Mesothelial cell of epicardium (in vitro differentiated cells): ENCODE measurements at places on chromosomes 2 and 18. TPM values are rescaled to one million over a fixed set of nuclear protein-coding genes. Genes with fewer than 3 reads are reported as not detected.

Gene SLC16A14
- 9.5 to 10.1 TPM (median 9.7 TPM) in 3 replicates for total RNA-seq

- DNase-seq: no peak
- H3K4me1 ChIP-seq: peaks cover 16% of the 10 kb centered on the region
- no peak overlapping the region for H3K4me3 ChIP-seq
- peaks cover 74% of the 10 kb centered on the region for H3K27me3 ChIP-seq
- H3K36me3 ChIP-seq: no peaks in the 10 kb centered on the region
Measured at GRCh38 chr2:118584877-118585276, 262.6 kb downstream of the EN1 start.

GRCh38 chr2:204632410-204632809, 87.1 kb downstream of the PARD3B start:
- no peak overlapping the region for H3K27ac ChIP-seq
- no peaks in the 10 kb centered on the region for H3K27me3 ChIP-seq
- DNase-seq: no peak
- peaks cover 9% of the 10 kb centered on the region for H3K4me1 ChIP-seq

GRCh38 chr2:216139884-216140283, 30.7 kb downstream of the XRCC5 start:
- H3K27ac ChIP-seq: no peak overlapping the region
- H3K27me3 ChIP-seq: no peaks in the 10 kb centered on the region
- H3K4me3 ChIP-seq: no peak overlapping the region
- peaks cover 39% of the 10 kb centered on the region for H3K36me3 ChIP-seq
- no peaks in the 10 kb centered on the region for H3K4me1 ChIP-seq
- no peak for DNase-seq

- H3K4me1 ChIP-seq: no peaks in the 10 kb centered on the region
- no peak overlapping the region for H3K27ac ChIP-seq
- no peak for DNase-seq
- H3K36me3 ChIP-seq: no peaks in the 10 kb centered on the region
- peaks cover 2% of the 10 kb centered on the region for H3K27me3 ChIP-seq
Measured at GRCh38 chr2:21591926-21592325, 468.2 kb downstream of the TDRD15 start.

- peak overlapping the region; percentile 82 for H3K4me3 ChIP-seq
- H3K4me1 ChIP-seq: peaks cover 46% of the 10 kb centered on the region
- peak overlapping the region; percentile 93 for H3K27ac ChIP-seq
- no peaks in the 10 kb centered on the region for H3K27me3 ChIP-seq
Measured at GRCh38 chr2:173962031-173962430, 3.1 kb downstream of the SP3 start.

DNA sequence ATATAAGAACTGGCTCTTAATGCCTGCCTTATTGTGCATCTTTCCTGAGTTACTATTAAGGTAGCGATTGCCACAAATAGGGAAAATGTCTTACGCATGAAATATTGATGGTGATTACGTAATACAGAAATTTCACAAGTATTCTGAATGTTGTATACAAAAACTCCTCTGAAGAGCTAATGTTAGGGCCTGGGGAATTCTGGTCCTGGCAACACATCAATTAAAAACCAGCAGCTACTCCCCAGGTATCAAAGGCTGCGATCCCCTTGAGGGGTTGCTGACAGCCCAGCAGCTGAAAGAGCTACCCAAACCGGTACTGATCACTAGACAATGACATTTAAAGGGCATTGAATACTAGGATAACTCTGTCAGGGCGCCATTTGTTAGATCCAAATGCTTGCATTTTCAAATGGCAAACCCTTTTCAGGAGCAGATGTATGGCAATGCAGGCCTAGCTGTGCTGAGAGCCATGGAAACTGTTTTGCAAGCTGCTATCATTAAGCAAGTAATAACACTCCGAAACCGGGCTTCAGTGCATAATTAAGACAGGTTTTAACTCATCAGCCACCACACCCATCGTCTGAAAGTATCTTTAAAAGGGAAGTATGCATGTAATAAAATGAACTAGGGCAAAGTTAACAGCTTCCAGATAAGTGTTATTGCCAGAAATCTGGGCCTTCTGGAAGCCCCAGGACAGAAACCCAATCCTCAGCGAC, 78.4 kb downstream of the CLHC1 start:
- H3K4me1 ChIP-seq: peaks cover 40% of the 10 kb centered on the region
- no peaks in the 10 kb centered on the region for H3K36me3 ChIP-seq
- no peak overlapping the region for H3K27ac ChIP-seq
- H3K27me3 ChIP-seq: no peaks in the 10 kb centered on the region
- DNase-seq: no peak

GRCh38 chr2:100983684-100984310, 18.3 kb upstream of the RPL31 start:
- H3K36me3 ChIP-seq: no peaks in the 10 kb centered on the region
- peaks cover 2% of the 10 kb centered on the region for H3K4me1 ChIP-seq
- H3K4me3 ChIP-seq: no peak overlapping the region
- peak overlapping the region; percentile 35 for H3K27ac ChIP-seq
- DNase-seq: no peak
- peaks cover 2% of the 10 kb centered on the region for H3K27me3 ChIP-seq

DNA sequence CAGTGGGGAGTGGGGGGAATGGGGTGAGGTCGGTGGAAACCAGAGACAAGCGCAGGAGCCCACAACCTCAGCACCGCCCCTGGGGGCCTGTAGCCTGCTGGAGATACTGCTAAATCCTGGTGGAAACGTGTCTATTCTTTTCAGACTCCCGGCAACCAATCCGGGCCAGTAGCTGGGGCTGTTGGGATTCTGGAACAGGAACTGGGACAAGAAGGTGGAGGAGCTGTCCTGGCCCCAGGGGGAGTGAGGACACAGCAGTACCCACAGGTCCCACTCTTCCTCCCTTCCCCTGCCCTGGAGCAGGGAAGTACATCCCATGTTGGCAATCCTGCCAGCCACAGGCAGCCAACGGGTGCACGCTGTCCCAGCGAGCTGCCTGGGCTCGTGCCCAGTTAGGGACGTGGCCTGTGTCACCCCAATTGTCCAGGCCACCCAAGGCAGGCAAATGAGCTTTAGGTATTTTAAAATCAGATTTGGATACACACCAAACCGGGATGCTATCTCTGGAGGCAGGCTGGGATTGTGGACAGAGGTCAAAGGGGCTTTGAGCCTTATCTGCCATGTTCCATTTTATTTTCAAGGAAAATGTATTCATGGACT, 51.8 kb downstream of the HS1BP3 start:
- no peaks in the 10 kb centered on the region for H3K36me3 ChIP-seq
- H3K27ac ChIP-seq: no peak overlapping the region
- H3K4me3 ChIP-seq: no peak overlapping the region
- no peaks in the 10 kb centered on the region for H3K27me3 ChIP-seq
- DNase-seq: no peak

- DNase-seq: no peak
- no peak overlapping the region for H3K4me3 ChIP-seq
- peaks cover 3% of the 10 kb centered on the region for H3K36me3 ChIP-seq
- H3K27me3 ChIP-seq: no peaks in the 10 kb centered on the region
- peak overlapping the region; percentile 30 for H3K27ac ChIP-seq
Measured at GRCh38 chr2:60509066-60509465, 44.4 kb downstream of the BCL11A start.

- no peak for DNase-seq
- no peak overlapping the region for H3K4me3 ChIP-seq
- H3K27me3 ChIP-seq: peaks cover 2% of the 10 kb centered on the region
Measured at GRCh38 chr2:9032536-9033255, 29.2 kb upstream of the MBOAT2 start.

DNA sequence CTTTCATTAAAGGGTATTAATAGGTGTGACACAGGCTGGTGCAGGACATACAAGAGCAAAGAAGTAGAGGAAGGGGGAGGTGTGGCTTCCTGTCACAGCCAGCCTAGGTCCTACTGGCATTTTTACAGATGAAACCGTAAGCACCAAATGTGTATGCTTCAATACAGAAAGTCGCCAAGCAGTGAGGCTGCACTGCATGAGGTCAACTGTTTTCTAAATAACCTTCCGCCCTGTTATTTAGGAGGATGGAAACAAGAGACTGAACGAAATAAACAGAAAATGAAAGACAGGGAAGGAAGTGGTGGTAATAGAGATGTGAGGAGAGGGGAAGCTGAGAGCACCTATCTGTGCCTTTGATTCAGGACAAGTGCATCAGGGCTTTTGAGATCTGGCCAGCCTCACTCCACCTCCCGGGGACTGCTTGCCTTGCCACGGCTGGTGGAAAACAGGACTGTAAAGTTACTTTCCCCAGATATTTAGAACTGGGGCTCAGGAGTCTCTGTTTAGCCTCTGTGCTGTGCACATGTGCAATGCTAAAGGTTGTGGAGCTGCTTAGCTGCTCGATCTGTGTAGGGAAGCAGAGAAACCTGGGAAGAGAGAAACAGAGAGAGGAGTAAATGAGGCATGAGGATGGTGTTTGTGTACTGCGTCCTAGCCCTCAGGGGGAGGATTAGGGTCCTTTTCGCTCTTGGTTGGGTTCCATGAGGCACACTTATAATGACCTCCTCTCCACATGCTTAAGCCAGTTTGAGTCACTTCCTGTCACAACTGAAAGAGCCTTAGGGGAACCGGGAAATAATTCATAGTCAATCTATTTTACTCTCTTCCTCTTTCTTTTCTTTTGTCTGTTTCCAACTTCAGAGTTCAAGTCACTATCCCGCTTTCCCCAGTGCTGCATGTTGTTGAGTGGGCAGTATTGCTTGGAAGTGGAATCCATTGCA, 62.3 kb upstream of the BOD1L2 start:
- no peaks in the 10 kb centered on the region for H3K4me1 ChIP-seq
- no peak overlapping the region for H3K27ac ChIP-seq
- H3K4me3 ChIP-seq: no peak overlapping the region
- H3K27me3 ChIP-seq: peaks cover 27% of the 10 kb centered on the region
- DNase-seq: no peak
- H3K36me3 ChIP-seq: no peaks in the 10 kb centered on the region

DNA sequence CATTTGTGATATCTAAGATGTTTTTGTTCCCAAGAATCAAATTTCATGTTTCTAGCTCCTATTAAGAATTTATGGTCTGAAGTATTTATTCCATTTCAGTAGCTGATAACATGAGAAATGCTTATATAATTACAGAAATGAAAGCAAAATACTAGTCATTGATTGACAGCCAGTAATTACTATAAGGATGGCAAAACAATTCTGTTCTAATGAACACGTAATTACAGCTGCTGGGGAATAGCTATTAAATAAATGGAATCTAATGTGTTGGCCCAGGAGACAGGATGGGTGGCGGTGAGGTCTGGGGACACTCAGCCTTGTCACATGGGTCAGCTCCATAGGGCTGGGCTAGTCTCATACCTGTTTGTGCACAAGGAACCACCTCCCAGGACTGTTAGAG, 263.5 kb downstream of the FHOD3 start:
- peaks cover 17% of the 10 kb centered on the region for H3K4me1 ChIP-seq
- no peaks in the 10 kb centered on the region for H3K27me3 ChIP-seq
- H3K36me3 ChIP-seq: peaks cover 4% of the 10 kb centered on the region
- H3K27ac ChIP-seq: no peak overlapping the region
- no peak overlapping the region for H3K4me3 ChIP-seq
- no peak for DNase-seq

DNA sequence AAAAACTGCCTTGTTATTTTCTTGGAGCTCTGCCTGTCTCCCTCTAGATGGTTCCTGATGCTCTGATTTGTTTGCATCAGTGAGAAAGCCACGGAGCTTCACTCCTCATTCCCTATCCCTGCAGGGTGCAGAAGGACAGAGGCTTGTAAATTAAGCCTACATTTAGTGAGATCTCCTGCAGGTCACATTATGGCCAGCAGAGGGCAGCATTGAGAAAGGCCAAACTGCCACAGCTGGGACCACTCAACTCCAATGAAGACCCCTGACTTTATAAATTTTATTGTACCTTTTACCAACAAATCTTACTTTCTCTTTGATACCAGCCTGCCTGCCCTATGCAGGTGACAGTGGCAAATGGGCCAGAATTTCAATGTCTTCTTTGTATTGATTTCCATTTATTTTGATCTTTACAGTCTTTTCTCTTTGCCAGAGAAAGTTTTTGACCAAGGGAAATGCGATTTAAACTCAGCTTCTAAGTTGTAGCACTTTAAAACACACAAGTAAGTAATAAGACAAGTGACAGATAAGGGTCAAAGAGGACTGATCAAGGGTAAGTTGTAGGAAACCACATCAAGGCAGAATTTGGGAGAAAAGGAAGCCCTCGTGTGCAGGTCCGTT, 1029.1 kb upstream of the KLHL29 start:
- peak; percentile 44 for DNase-seq
- peaks cover 4% of the 10 kb centered on the region for H3K27me3 ChIP-seq
- H3K4me1 ChIP-seq: peaks cover 20% of the 10 kb centered on the region
- no peak overlapping the region for H3K4me3 ChIP-seq
- no peak overlapping the region for H3K27ac ChIP-seq

GRCh38 chr2:30514134-30514847, 67.2 kb downstream of the LCLAT1 start:
- no peaks in the 10 kb centered on the region for H3K27me3 ChIP-seq
- no peak overlapping the region for H3K4me3 ChIP-seq
- peaks cover 13% of the 10 kb centered on the region for H3K36me3 ChIP-seq

- DNase-seq: no peak
- H3K36me3 ChIP-seq: peaks cover 20% of the 10 kb centered on the region
- H3K27ac ChIP-seq: no peak overlapping the region
- H3K4me3 ChIP-seq: no peak overlapping the region
Measured at GRCh38 chr2:200930947-200931626, 32.4 kb downstream of the ORC2 start.
